Chondrocyte (in vitro differentiated cells): ENCODE measurements at places on chromosomes 3 and 15. TPM values are rescaled to one million over a fixed set of nuclear protein-coding genes. Genes with fewer than 3 reads are reported as not detected.

GRCh38 chr15:37824717-37825382, 109.6 kb upstream of the TMCO5A start:
- DNase-seq: no peak

DNA sequence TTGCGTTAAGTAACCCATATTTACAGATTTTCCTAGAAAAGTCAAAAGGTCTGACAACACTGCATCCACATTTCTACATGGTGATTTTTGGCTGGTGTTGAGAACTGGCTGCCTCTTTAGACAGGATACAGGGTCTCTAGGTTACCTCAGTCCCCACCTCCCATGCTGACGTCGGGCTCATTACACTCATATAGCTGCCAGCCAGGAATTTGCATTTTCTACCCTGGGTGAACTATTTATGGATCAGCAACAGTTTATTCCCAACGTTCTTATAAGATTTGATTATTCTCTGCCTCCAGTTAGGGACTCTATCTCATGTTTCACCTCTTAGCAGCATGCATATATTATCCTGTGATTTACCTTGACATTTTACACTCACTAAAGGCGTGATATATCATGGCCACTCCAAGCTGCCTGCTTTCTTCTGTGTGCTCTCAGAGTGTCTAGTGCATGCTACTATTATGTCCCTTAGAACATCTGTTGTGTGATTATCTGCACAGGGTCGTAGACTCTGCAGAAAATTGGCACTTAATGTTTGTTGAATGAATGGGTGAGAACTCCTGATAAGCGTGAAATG, 49.0 kb downstream of the CLDN11 start:
- no peak for DNase-seq

GRCh38 chr3:41094351-41094750, 105.0 kb upstream of the CTNNB1 start:
- DNase-seq: no peak

- DNase-seq: no peak
Measured at GRCh38 chr3:25834346-25834745, 44.5 kb downstream of the OXSM start.

DNA sequence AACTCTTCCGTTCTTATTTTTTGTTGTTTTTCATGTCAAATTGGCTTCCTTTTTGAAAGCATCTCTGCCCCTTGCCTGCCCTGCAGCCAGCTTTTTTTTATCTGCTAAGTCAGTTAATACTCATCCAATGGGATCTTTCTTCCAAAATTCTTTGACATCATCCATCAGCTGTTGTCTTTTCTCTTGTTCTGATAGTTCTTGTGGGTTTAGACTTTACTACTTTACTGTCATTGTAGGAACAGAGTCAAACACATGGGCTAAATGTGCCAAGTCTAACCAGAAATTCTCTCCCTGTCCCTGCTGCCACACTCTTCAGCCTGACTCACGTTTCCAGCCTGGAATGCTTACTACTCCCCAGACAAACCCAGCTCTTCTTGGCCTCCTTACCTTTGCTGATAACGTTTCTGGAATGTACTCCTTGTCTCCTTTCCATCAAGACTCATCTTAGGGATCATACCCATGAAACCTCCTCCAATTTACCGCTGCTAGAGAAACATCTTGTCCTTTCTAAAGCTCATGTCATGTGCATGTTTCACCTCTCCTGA, 10.7 kb upstream of the VPS8 start:
- DNase-seq: no peak

GRCh38 chr3:60517134-60517533, 734.1 kb downstream of the FHIT start:
- DNase-seq: no peak

- DNase-seq: no peak
Measured at GRCh38 chr3:37094636-37095035, 79.7 kb downstream of the LRRFIP2 start.

- DNase-seq: no peak
Measured at GRCh38 chr3:149609595-149609994, 48.2 kb downstream of the WWTR1 start.

DNA sequence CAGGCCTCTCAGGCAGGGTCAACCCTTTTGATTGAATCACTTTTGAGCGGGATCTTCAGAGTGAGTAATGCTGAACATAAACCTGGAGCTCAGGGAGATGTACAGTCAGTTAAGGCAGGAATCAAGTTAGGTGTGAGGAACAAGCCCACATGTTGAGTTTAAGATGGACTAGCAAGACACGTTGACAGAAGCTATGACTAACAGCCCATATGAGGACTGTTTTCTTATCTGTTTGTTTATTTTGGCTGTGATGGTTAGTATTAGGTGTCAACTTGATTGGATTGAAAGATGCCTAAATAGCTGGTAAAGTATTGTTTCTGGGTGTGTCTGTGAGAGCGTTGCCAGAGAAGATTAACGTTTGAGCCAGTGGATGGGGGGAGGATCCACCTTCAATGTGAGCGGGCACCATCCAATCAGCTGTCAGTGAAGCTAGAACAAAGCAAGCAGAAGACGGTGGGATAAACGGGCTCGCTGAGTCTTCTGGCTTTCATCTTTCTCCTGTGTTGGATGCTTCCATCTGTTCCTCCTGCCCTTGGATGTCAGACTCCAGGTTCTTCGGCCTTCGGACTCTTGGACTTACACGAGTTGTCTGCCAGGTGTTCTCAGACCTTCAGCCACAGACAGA, 232.3 kb upstream of the STAC start:
- no peak for DNase-seq

- DNase-seq: no peak
Measured at GRCh38 chr3:138681463-138682220, 73.1 kb downstream of the FAIM start.

GRCh38 chr3:171468296-171468906, 8.2 kb upstream of the TNIK start:
- no peak for DNase-seq

- no peak for DNase-seq
Measured at GRCh38 chr15:76866716-76867321, 38.3 kb downstream of the SCAPER start.

DNA sequence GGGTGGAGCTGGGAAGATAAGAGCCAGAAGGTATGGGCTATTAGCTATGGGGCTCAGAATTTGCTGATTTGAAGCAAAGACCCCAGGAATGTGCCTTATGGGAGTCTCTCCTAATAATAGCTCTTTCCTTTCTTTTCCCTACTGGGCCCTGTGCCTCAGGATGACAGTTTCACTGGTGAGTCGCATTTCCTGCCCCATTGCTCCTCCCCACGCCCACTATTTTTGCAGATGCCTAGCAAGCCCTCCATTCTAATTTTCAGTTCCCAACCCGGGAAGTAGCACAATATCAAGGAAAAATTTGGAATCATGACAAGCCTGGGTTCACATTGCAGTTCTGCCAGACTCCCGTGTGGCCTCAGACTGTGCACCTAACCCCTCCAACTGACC, 583 bp downstream of the IL17RE start:
- no peak for DNase-seq

SEMA3G gene
- 0.17 TPM in 1 of 3 replicates, not detected in the others for total RNA-seq

LRRC15 gene
- 0.18 to 1.7 TPM (median 0.22 TPM) in 3 replicates for total RNA-seq

ABHD2 gene
- 50.0 to 58.5 TPM (median 50.5 TPM) in 3 replicates for total RNA-seq

NEK10 gene
- total RNA-seq: 7.3 to 7.9 TPM (median 7.5 TPM) in 3 replicates

NOX5 gene
- total RNA-seq: not detected in 3 replicates

CTXN2 gene
- not detected in 3 replicates for total RNA-seq

LRRN1 gene
- total RNA-seq: 2.2 to 3.2 TPM (median 2.8 TPM) in 3 replicates

EFCAB12 gene
- 0.10 TPM in 1 of 3 replicates, not detected in the others for total RNA-seq
